NCI-H748 treated with DMSO at 0.1 percent for 48 hours (cell line): ENCODE measurements at places on chromosomes 16 and 17.

DNA sequence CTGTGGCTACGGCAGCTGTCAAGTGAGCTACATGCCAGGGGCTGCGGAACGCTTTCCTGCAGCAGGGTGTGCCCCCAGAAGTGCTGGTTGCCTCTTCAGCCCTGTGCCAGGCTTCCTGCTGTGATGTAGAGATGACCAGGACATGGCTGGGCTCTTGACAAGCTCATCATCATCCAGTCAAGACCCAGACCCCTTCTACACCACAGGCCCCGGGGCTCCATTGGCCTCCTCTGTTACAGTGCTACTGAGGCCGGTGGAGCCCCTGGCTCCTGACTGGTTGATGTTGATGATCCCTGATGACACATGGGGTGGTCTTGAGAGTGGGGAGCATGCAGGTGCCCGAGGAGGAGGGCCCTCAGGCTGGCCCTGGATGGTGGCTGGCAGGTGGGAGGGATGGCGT lies 50.1 kb downstream of the B9D1 start:
- DNase-seq: no peak

DNA sequence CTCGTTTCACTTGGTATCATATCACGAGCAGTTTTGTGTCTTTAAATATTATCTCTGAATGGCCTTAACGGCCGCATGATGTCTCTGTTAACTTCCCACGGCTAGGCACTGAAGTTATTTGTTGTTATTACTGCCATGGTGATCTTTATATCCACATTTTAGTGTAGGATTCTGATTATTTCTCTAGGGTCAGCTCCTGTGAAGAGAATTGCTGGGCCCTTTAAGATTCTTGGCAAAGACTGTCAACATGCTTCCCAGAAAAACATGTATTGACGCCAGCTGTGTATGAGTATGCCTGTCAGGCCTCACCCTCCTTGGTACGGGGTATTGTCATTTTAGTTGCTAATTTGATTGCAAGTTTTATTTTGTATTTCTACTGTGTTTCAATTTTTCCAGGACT lies 263.5 kb downstream of the SNX29 start:
- DNase-seq: no peak

DNA sequence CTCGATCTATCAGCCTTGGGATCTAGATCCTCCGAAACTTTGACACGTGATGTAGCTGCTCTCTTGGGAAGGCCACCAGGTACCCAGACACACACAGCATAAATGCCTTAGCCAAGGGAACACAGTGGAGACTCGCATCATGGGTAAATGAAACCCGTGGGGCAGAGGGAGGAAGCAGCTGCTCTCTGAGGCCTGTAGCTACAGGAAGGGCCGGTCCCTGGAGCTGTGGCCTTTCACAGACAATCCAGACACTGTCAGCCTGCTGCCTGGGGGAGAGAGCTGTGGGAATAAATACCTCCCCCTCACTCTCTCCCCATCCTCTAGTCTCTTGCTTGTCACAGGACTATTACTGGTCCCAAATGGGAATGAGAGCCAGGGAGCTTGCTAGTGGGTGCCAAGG lies 351.2 kb downstream of the UTP18 start:
- DNase-seq: no peak

DNA sequence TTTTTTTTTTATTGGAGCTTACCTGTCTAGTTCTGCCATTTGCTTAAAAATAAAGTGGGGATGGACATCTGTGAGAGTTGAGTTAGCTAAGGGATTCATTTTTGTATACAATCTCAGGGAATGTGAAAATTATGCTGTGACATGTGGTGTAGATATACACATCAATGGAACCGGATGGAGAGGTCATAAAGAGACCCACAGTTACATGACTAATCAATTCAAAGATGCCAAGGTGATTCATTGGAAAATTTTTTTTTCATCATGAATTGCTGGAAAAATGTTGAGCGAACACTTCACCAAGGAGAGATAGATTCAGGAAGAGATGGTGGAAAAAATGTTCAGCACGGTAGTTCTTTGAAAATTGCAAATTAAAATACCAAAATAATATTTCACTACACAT lies 605.4 kb upstream of the KIF2B start:
- DNase-seq: no peak

- no peak for DNase-seq
Observed at GRCh38 chr16:87201052-87201451, 116.1 kb downstream of the C16orf95 start.

DNA sequence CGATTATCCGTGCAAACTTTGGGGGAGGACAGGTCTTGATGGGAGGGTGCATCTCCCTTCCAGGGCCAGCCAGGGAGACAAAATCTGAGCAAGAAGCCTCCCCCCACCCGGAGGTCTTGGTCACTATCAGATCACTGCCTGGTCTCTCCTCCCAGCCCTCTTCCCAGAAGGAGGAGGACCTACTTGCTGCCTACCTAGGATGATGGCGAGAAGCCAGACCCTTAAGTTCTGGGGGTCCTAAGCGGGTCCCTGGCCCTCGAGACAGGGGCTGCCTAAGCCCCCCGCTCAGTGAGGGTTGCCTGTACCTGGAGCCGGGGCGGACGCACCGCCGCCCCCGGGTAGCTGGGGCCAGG lies 4.6 kb downstream of the TSPOAP1 start:
- DNase-seq: no peak

- no peak for DNase-seq
Observed at GRCh38 chr17:50255766-50256635, 18.3 kb upstream of the TMEM92 start.

DNA sequence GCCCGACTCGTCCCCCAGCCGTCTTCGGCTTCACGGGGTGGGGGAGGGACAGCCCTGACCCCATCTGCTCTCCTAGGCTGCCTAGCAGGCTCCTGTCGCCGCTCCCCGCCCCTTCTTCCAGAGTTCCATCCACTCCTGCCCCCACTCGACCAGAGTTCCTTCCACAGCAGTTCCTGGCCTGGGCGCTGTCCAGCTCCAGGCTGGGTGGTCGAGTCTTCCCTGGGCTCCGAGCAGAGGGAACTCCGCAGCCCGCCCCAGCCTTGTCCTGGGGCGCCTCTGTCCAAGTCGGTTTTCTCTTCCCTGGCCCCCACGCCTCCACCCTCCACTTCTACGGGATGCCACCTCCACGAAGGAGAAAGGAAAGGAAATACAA lies 1.4 kb downstream of the PYY start:
- DNase-seq: no peak

DNA sequence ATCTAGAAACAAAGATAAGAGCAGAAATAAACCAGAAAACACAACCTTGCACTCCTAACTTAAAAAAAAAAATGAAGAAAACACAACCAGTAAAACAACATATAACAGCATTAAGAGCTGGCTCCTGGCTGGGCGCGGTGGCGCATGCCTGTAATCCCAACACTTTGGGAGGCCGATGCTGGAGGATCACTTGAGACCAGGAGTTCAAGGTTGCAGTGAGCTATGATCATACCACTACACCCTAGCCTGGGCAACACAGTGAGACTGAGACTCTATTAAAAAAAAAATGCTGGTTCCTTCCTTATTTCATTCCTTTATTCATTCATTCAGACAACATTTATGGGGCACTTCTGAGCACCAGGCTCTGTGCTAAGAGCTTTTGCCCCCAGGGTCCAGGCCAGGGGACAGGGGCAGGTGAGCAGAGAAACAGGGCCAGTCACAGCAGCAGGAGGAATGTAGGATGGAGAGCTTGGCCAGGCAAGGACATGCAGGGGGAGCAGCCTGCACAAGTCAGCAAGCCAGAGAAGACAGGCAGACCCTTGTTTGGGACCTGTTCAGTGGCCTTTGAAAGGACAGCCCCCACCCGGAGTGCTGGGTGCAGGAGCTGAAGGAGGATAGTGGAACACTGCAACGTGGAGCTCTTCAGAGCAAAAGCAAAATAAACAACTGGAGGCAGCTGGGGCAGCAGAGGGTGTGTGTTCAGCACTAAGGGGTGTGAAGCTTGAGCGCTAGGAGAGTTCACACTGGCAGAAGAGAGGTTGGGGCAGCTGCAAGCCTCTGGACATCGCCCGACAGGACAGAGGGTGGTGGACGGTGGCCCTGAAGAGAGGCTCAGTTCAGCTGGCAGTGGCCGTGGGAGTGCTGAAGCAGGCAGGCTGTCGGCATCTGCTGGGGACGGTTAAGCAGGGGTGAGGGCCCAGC lies 2.6 kb downstream of the STH start:
- DNase-seq: no peak

- no peak for DNase-seq
Observed at GRCh38 chr16:81637336-81638235, 141.5 kb upstream of the PLCG2 start.

- DNase-seq: no peak
Observed at GRCh38 chr17:12548558-12548957, 117.1 kb upstream of the MYOCD start.

- DNase-seq: no peak
Observed at GRCh38 chr17:35423761-35424160, 8.5 kb downstream of the SLFN12 start.
